WERI-Rb-1 (cell line): ENCODE measurements at places on chromosomes 3 and 15.

- DNase-seq, result no peak
Measured at GRCh38 chr3:72571638-72572114, 276.6 kb downstream of the SHQ1 start.

GRCh38 chr15:31352911-31353811 lies 26.5 kb downstream of the KLF13 start:
- DNase-seq, result peak; percentile 22

GRCh38 chr3:12175137-12175593 lies 16.5 kb upstream of the TIMP4 start:
- no peak for DNase-seq

DNA sequence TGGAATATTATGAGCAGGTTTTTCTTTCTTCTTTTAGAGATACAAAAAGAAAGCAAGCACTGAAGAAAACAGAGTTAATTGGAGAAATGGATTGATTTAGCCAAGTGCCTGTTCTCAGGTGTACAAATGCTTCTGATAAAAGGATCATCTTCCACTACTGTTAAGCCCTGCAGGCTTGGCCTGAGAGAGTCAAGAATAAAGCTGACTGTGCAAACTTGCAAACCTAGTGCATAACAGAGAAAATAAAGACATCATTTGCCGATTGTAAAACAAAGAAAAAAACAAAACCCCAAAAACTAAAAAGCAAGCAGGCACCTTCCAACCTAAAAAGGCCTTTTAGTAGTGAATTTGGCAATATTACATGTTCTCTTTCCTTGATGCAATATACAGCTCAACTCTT lies 78.0 kb upstream of the CCDC80 start:
- no peak for DNase-seq

DNA sequence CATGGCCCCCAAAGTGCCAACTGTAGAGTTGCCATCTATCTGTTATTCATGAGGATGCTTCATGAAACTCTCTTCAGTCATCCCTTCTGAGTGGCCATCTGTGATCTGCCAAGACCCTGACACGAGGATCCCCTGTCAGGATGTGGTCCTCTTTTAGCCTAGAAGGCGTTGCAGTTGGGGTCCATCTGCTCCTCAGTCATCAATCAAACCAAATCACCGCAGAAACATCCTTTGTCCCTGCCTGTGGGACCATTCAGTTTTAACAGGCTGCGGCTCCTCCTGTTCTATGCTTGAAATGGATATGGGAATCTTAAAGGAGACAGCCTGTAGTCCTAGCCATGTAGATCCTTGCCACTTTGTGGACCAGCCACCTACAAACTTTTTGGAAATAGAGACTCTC lies 5.9 kb upstream of the RPS27L start:
- DNase-seq, result no peak

- no peak for DNase-seq
Measured at GRCh38 chr15:80689716-80690115, 5.4 kb upstream of the ABHD17C start.

DNA sequence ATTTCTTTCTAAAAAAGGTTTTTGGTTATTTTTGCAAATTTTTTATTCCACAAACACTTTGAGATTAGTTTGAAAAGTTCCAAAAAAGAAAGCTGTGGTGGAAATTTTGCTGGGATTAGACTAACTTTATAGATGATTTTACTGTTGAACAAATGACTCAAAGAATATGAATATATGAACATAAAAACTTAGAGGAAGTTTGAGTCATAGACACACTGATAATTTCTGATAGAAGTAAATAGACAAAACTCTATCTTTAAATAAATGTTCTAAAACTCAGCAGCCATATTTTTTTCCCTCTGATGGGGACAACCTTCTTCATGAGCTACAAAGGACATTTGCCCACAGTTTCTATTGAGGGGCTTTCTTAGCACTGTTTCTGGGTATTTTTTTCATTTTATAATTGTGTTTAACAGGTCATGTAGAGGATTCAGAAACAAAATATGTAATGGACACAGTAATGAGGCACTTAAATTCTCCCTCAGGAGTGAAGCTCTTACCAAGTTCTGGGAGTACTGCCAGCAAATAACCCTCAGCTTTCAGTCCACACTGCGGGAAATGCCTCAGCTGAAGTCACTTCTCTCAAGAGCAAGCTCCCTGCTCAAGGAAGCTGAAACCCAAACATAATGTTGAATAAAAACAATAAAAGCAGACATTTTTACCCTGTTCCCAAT lies 157.6 kb downstream of the NFKBIZ start:
- no peak for DNase-seq

DNA sequence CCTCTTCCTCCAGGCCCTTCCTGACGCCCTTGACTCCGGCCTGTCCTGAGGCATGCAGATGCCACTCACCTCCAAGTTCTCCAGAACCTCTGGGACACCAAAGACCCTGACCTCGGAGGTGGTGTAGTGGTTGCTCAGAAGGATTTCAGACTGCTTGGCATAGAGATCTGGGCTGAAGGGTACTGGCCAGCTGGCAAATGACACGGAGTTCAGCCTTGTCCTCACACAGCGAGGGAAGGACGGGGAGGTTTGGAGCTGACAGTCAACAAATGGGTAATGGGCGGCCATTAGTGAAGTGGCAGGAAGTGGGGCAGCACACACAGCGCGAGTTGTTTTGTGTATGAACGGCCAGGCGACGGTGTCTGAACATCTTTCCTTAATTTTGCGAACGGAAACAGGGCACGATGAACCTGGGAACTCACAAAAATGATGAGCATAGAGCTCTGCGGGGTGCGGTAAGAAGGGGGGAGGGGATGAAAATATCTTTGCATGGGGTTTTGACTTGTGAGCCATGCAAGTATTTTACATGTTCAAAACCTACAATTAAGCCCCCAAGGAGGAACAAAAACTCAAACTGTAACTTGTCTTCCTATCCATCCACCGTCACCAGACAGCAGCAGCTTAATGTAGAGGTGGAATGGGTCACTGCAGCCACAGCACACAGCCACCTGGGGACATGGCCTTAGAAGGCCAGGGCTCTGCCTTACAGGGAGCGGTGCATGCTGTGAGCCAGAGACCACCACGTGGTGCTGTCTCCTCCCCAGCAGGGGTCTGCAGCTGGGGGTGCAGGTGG lies 43.6 kb upstream of the RPL32 start:
- DNase-seq, result no peak

DNA sequence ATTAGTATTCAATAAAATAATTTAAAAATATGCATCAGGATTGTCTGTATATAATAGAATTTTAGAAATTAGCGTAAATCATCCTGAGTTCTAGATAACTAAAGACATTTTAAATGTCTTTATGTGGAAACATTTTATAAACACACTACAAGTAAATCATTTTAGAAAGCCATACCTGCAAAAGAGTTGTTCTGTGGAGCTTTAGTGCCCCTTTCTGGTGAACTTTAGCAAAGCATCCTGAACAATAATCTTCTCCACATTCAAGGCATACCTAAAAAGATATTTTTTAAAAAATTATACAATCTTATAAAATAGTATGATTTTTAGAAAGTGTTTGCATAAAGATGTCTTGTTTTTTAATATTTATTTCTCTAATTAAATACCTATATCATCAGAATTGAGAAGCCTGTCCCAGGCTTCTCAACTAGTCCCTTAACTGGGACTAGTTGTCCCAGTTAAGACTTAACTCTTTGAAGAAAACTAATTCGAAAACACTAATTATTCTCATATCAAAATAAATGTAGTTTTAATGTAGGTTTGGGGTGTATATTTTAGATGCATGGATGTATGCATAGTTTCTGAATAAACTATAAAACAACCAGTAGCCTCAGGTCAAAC lies 29.7 kb downstream of the ZBBX start:
- peak; percentile 9 for DNase-seq

GRCh38 chr3:196694202-196694638 lies 17.8 kb downstream of the CEP19 start:
- no peak for DNase-seq

DNA sequence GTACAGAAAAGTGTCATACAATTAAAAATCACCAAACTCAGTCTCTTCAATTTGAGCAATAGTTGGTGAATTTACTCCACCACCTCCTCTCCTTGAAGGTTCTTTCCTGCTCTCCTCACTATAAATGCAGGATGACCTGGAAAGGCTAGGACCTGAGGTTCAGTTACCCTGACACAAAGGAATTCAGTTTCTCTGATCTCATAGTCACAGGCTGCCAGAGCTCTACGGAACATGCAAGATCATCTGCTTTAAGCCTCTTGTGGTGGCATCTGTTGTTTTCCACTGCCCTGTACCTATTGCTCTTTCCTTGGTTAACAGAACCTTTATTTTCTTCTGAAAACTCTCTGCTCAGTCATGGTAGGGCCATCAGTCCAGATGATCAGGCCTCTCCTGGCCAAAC lies 4.9 kb upstream of the TP63 start:
- peak; percentile 20 for DNase-seq

GRCh38 chr15:46034755-46035154 lies 399.9 kb downstream of the SQOR start:
- DNase-seq, result no peak

DNA sequence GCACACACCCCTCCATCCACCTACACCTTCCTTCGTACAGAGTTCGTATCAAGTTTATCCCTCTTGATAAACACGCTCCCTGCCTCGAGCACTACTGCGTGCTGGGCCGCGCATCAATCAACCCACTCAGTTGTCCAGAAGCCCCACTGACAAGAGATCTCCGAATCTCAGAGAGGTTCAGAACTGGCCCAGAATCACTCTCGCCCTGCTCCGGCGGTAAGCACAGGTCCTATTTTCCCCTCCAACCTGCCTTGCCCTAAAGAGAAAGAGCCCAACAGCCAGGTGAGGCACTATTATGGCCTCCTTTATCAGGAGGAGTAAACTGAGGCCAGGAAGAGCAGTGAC lies 494 bp upstream of the NISCH start:
- no peak for DNase-seq

DNA sequence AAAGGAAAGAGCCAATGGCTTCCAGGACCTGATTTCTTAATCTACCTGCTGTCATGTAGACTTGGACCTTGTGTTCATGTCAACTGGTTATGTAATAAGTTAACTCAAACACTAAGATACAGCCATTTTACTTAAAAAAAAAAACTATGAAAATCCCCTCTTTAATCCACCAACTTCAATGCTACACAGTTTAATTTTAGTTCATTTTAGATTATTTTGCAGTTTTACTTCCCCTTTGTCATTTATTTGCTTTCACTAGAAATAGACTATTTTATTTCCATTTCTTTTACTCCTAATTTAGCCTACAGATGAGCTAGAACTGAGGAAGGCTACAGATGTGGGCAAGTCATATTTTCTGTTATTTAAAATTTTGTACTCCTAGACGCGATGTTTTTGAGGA lies 10.7 kb upstream of the DNAJC13 start:
- no peak for DNase-seq

DNA sequence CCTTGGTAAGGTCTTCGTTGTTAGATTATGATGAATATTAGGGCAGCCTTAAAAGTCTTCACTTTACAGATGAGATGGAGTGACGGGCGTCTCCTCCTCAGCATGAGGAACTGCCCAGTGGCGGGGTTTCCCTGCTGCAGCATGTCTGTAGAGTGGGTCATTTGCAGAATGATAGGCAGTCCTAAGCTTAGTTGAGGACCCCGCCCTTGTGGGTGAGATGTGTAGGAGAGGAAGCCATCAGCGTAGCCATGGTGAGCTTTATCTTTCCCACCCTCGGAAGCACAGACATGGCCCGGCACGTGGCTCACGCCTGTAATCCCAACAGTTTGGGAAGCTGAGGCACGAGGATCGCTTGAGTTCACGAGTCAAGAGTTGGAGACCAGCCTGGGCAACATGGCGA lies 877 bp downstream of the NIT2 start:
- peak; percentile 60 for DNase-seq

- DNase-seq, result no peak
Measured at GRCh38 chr15:74750751-74751150, 2.1 kb downstream of the CYP1A2 start.

DNA sequence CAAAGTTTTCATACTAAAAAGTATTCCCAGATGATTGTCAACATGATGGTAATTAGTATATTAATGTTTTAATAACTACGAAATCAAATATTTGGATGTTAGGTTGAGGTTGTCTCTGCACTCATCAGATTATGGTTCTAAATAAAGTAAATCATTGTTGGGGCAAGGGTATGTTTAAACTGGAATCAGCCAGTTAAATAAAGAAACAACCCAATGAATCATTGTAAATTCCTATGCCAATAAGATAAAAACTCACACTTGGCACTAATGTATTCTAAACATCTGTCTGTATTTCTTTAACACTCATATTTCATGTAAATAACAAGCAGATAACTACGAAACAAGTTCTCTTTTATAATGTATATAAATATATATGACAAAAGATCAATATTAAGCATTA lies 92.7 kb downstream of the PEAK1 start:
- DNase-seq, result no peak

DNA sequence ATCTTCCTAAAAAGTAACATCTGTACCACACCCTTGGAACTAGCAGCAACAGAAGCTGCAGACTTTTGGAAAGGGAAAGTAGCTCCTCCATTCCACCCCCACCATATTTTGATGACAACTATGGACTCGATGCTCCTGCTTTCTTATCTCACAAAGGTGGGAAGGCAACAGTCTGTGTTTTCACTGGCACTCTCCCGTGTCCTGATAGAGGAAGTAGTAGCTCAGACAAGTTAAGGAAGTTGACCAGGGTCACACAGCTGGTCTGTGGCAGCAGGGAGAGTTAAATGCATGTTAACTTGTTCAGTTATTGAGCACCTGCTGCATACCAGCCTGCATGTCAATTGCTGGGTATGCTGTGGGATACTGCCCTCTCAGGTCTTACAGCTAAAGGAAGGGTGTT lies 33.1 kb downstream of the BHLHE40 start:
- DNase-seq, result no peak

- no peak for DNase-seq
Measured at GRCh38 chr3:17478673-17479072, 263.8 kb downstream of the TBC1D5 start.

- no peak for DNase-seq
Measured at GRCh38 chr3:194554473-194555123, 67.8 kb upstream of the ATP13A3 start.

GRCh38 chr3:151772825-151773480 lies 39.2 kb downstream of the AADACL2 start:
- DNase-seq, result no peak

DNA sequence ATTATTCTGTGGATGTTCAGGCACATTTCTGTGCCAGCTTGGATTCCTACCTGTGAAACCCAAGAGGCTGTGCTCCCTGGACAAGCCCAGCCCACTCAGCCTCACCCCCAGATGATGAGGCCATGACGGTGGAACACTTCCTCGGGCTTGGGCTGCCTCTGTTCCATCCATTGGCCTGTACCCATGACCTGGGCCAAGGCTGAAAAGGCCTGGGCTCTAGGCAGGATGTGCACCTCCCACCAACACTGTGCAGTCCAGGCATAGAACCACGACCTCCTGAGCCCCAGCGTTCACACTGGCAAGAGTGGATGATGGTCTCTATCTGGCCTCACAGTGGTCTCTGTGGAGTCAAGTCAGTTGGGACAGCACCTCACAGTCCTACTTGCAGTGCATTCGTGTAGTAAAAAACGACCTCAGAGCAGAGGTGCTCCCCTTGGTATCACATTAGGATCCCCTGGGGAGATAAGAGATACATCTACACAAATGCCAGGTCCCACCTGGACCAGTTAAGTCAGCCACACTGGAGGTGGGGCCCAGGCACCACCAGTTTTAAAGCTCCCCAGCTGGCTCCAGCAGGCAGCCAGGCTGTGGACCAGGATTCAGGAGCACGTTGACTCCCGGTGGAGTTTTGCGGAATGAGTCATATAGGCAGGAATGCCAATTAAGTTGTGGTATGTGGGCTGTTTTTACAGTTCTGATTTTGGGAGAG lies 39.0 kb upstream of the IGF1R start:
- DNase-seq, result no peak
